Stimulated activated CD8-positive, alpha-beta memory T cell treated with anti-CD3 and anti-CD28 coated beads, Interleukin-4, amount 100 ng/mL, for 48 hours (primary cell): ENCODE measurements at places on chromosomes 12 and 14.

- DNase-seq = peak; percentile 91
These were observed 17.6 kb upstream of the RNASE3 start for GRCh38 chr14:20873370-20874177.

DNA sequence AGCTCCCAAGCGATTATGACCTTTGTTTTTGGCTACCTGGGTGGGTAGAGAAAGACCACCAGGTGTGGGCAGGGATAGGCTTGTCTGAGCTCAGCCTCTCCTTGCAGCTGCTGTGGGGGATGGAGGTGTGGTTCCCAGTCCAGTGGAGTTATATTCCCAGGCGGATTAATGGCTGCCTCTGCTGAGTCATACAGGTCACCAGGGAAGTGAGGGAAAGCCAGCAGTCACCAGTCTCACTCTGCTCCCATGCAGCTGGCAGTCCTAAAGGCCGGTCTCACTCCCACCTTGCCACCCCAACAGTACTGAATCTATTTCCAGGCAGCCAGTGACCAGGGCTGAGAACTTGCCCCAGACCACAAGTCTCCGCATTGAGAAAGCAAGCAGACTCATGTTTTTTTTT, 399.2 kb downstream of the VRK1 start:
- DNase-seq = no peak

DNA sequence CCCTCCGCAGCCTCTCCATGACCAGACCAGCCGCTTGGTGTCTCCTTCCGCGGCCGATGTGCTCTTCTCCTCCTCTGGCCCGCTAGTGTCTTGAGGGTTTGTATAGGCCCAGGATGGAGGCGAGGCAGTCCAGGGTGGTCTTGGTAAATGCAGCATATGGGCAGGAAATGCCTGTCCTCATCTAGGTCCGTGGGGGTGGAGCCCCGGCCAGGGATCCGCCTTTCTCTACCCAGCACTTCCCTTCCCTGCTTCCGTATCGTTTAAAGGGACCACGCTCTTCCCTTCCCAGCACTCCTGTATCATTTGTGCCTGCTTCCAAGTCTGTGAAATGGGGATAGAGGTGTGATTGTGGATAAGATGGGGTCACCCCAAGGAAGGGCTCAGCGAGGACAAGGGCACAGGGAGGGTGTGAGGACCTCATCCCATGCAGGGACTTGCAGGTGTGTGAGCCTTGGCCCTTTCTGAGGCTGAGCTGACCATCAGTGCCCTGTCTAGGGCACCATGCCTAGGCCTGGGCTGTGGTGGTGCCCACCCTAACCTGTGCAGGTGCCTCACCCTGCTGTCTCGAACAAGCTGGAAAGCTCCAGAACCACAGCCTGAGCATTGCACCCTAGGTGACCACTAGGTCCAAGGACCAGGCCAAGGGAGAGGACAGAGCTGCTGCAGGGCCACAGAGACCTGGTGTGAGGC, 326.8 kb upstream of the RTL1 start:
- no peak for DNase-seq

GRCh38 chr12:79648881-79649280, 41.9 kb downstream of the PAWR start:
- DNase-seq = no peak

GRCh38 chr14:53613404-53614253, 343.0 kb downstream of the BMP4 start:
- DNase-seq = no peak

GRCh38 chr12:28603801-28604200, 413.5 kb downstream of the CCDC91 start:
- no peak for DNase-seq

DNA sequence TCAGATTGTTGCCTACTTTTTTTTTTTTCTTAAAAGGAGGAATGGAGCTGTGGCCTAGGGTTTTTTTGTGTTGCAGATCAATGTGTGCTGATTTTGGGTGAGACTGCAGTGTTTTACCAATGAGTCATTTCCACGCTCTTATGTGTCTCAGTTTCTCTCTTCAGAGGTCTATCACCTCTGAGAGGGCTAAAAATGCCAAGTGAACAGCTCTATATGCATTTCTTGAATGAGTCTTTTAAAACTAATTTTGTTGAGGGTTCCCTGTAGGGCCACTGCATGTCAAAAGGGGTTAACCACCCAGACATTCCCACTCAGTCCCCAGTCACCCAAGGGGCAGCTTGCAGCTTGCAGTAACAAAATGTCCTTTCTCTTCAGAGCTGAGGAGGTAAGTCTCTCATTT, 24.3 kb upstream of the GLIPR1L2 start:
- no peak for DNase-seq

- DNase-seq = no peak
These were observed 4.7 kb upstream of the IPO8 start for GRCh38 chr12:30700216-30700900.

DNA sequence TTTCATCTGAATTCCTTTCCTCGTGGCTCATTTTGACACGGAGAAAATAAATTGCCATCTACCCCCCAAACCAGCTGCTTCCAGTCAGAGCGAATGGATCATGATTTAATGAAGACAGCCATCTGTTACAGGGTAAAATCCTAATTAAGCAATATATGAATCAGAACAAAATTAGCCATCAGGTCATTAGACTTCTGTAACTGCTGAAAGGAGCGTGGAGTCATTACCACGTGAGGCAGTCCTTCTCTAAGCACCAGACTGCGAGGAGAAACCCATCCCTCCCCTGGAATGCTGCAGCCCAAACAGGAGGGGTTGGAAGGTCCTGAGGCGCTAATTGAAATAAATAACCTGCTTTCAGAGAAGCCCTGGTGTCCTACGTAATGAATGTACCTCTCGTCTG, 51.1 kb upstream of the TCL1A start:
- DNase-seq = no peak

DNA sequence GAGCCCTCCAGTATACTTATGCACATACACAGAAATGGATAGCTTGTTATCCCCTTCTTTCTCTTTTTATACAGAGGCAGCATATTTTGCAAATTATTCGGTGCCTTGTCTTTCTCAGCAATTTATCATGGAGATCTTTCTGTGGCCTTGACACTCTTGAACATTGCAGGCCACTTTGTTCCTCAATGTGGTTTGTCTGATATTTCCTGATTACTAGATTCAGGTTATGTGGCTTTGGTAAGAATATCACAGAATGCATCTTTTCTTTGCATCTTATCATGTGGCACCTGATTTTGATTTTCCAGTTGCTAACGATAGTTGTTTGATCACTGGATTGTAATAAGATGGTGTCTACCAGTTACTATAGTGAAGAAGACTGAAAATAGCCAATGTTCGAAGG, 7.1 kb upstream of the SNRPF start:
- no peak for DNase-seq

- DNase-seq = no peak
These were observed 80.0 kb upstream of the RGS6 start for GRCh38 chr14:71852181-71852580.

DNA sequence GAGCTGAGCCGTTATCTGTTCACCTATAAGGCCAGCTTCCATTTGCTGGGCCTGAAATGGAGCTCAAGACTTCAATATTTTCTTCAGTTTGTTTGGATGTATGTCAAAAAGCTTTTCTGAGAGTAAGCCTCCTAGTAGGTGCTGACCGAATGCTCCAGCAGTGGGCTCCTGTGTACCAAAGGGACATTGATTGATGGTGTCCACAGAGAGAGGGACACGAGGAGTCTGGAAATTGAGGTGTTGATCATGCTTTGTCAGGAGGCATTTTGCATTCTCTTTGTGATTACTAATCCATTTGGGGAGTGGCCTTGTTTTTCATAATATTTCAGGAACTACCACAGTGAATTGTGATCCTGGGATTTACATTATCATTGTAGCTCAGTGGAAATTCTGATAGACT, 107.7 kb upstream of the SLC38A2 start:
- no peak for DNase-seq

DNA sequence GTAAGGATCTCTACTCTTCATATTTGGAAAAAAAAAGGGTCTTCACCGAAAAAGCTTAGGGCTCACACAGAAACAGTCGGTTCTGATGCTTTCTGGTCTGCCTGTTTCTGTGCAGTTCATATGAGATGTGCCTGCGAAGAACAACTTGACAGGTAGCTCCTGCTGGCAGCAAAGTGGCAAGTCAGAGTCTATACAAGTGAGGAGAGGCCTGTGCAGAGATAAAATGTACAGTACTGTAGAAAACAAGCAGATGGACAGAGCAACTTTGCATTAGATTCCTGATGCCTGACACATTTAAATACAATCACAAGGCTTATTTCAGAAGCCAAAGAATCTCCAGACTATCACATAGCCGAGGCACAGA, 936.0 kb downstream of the DIO2 start:
- DNase-seq = no peak

DNA sequence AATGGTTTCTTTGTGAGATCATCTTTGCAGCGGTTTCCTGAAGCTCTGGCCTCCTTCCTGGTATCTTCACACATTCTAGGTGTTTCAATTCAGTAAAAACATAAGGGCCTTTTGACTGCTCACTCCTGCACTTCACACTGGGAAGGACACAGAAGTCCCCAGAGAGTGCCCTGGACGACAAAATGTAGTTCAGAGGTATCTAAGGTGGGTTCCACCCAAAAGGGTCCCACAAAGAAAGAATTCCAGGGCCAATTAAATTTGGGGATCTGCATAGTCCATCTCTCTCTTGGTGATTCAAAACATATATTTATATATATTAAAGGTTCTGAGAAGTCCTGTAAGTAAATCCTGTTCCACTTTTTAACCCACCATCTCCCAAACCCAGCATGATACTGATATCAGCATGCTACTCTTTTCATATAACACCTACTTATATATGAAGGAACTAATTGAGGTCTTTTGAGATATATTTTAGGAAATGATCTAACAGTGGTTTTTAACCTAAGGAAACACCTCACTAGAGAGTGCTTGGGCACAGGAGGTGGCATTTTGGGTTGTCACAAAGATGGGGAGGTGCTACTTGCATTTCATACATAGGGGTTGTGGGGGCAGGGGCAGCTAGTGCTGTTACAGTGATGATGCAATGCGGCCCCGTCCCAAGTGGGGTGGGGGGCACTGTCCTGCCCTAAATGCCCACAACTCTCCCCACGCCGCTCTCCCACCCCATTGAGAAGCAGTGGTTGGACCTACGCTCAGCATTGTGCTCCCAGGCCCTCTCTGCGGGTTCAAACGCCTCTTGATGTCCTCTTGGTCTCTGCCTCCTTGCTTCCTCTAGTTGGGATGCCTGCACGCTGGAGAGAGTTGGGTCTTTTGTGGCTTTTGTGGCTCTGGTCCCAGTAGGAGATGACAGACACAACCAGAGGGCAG, 109.4 kb downstream of the ARF6 start:
- peak; percentile 79 for DNase-seq

DNA sequence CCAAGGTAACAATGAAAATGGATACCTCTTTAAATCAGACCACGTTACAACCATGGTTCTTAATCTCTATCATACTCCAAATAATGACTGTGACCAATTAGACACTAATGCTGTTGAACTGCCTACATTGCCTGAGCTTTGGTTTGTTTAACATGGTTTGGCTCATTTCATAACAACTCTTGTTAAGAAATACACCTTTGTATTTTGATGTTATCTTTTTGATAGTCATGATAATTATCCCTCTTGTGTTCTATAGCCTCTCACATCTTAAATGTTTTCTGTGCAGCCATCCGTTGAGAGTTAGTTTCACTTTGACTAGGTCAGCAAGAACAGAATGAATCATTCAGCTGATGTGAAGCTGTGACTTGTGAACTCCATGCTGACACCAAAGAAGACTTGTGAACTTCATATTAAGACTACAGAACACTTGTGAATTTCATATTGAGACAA, 75.5 kb upstream of the RERGL start:
- DNase-seq = no peak

- DNase-seq = no peak
These were observed 22.3 kb downstream of the RPGRIP1 start for GRCh38 chr14:21302013-21302835.

DNA sequence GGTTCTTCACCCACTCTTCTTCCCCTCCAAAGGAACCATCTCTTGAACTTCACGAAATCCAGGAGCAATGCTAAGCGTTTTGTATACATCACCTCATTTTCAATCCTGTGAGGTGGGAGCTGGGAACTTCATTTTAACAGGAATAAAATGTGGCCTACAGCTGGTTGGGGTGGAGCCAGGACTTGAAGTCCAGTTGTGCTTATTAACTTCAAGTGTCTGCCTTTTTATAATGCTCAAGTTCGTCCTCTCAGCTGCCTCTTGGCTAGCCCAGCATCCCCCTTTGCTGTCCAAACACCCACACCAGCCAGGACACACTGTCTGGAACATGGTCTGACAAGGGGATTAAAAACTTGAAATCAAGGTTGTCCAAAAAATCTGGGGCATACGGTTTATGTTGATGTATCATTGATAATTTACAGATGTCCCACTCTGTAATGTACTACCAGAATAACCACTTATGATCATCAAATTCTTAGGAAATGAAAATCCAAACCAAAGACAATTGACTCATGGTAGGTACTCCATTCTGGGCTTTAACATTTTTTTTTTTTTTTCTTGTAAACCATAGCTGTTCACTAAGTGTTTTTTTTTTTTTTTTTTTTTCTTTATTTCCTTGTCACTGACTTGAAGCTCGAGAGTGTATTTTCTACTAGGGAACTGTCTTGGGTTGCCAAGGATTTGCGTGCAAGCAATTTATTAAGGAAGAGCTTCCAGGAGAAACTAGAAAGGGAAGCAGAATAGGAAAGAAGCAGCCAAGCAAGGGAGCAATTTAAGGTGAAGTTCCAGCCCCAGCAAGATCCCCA, 252.3 kb downstream of the EFCAB11 start:
- peak; percentile 38 for DNase-seq

- DNase-seq = no peak
These were observed 293.1 kb downstream of the RPAP3 start for GRCh38 chr12:47412601-47413236.

DNA sequence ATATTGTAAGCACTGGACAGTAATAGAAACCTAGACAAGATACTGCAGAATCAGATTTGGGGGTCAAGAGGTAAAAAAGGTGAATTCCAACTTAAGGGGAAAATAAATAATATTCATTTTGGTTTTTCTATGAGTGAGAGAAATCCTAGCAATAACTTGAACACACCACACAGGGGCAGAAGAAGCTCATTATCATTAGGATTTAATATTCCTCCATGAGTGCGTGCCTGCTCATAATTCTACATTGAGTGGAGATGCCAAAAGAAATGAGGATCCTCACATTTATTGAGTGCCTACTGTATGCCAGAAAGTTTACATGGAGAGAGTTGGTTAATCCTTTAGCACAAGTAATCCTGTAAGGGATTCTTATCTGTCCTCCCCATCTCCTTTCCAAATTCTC, 40.5 kb upstream of the C14orf132 start:
- DNase-seq = no peak

DNA sequence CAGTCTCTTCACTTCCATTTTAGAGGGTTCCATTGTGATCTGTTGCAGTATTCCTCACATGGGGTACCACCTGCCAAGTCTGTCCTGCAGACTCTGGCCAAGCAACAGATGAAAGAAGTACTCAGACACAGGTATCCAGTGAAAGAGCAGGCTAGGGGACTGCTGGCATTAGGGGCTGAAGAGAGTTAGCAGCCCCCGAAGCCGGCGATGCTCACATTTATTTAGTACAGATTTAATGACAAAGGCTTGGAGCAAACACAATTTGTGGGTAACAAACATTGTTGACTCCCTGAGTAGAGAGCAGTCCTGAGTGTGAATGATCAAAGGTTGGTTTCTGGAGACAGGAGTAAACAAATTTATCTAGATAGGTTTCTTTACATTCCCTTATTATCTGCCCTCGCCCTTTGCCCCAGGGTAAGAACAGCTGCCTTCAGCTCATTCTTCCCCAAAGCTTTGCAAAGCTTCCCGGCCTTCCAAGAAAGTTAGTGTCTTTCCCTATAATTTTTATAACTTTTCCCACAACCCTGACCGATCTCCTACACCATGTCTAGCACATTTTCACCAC, 144.8 kb downstream of the TMEM117 start:
- no peak for DNase-seq

GRCh38 chr12:89863968-89864367, 155.3 kb upstream of the ATP2B1 start:
- DNase-seq = no peak

- DNase-seq = no peak
These were observed 474.4 kb downstream of the APAF1 start for GRCh38 chr12:99119449-99119848.
